ENCODE measurements at places on chromosomes 12 and 14.

DNA sequence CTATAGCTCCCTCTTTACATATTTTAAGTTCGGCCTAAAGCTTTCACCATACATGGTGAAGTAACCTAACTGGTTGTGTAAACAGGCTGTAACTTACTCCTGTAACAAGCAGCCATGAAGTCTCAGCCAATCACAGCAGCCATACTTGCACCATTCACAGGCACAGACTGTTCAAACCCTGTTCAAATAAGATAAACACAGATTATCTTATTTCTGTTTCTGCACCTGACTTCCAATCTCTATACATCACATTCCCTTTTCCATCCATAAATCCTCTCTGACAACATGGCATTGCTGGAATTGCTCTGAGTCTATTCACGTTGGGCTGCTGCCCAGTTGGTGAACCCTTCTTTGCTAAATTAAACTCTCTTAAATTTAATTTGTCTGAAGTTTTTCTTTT is 34.5 kb upstream of the ARID2 start:
- DNase-seq = no peak

DNA sequence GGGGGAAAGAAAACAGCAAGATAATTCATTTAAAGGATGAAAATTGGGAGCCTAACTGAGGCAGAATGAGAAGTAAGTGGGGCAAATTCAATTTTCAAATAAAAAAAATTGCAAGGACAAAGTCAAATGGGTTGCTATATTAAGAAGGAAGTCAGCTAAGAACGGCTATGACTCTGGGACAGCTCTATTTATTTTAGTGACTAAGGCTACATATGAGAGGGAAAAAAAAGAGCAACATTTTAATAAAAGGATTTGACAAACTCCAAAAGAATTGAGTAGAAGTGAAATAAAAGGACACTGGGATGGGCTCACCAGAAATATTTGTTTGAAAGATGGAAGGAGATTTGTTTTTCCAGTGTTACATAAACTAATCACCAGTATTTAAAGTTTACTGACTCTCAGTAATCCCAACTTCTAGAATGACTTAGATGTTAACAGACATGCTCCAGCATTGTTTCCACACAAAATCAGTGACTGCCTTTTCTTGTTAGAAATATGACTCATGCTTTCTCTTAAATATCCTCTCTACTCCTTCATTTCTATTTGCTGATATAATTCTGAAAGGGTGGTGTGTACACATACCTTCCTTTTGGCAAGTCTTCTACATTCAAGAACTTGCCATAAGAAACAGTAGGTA is 198.5 kb downstream of the SLC25A21 start:
- DNase-seq = no peak

GRCh38 chr14:75389679-75390078 is 38.1 kb upstream of the JDP2 start:
- DNase-seq = no peak

GRCh38 chr12:38123566-38124246 is 192.9 kb upstream of the ALG10B start:
- DNase-seq = no peak

DNA sequence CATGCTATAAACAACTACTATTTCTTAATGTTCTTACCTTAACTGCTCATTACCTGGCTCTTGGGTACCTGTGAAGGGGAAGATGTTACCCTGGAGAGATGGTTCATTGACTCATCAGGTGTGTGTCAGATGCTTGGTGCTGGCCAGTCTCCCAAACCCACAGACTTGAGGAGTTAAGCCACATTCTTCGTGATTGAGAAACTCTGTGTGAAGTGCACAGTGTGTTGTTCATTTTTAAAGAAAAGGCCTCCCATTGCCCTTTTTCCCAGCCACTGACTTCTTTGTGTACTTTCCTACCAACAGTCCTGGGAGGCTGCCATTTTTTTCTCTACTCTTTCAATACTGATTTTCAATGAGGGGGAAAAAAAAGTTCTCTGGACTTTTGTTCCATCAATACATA is 3.2 kb downstream of the MGST1 start:
- DNase-seq = peak; percentile 84

- no peak for DNase-seq
These were observed 30.2 kb downstream of the RIMBP2 start for GRCh38 chr12:130685850-130686249.

DNA sequence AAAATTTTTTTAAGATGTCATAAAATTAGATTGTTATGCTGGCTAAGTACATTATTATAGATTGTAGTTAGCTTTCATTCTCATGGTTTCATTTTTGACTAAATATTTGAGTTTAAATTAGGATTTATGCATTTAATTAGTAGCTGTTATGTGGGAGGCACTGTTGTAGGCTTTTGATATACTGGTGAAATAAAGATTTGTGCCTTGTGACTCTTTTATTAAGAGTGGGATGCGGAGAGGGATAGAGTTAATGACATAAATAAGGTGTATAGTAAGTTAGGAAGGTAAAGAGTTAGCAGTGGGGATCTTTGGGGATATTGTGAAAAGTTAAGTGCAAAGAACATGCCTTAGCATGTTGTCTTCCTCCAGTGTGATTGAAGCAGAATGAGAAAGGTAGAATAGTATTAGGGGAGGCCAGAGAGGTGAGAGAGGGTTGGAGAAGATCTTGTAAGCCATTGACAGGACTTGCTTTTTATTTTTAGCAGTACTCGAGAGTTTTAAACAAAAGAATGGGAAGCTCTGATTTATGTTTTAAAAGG is 8.8 kb downstream of the ARHGAP5 start:
- no peak for DNase-seq

DNA sequence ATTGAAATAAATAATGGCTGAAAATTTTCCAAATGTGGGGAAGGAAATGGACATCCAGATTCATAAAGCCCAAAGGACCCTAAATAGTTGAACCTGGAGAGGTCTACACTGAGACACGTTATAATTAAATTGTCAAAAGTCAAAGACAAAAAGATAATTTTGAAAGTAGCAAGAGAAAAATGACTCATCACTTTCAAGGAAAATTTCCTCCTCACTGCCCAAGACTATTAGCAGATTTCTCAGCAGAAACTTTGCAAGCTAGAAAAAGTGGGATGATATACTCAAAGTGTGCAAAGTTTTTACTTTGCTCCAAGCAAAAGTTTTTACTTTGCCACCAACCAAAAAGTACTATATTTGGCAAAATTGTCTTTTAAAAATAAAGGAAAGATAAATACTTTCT is 15.9 kb upstream of the KRT83 start:
- no peak for DNase-seq

DNA sequence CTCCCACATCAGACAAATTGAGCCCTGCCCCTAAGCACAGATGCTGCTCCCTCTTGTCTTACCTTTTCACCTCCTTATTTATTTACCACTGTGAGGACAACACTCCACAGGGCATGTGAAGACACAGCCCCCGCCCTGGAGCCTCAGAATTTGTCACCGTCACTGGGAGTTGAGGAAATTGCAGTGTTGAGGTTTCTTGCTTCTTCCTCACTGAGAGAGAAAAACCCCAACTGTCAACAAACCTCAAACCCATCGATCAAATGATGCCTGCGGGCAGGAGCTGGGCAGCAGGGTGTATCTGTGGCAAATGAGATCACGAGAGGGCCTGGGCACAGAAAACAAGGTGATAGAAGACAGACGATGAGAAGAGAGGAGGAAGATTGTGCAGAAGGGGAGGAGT is 30.5 kb upstream of the PLEKHG3 start:
- no peak for DNase-seq

GRCh38 chr14:84777356-84777755 is 752.6 kb upstream of the FLRT2 start:
- DNase-seq = no peak

GRCh38 chr12:4468994-4469393 is 23.4 kb upstream of the FGF6 start:
- DNase-seq = no peak

GRCh38 chr12:75694534-75695268 is 183.3 kb upstream of the KRR1 start:
- no peak for DNase-seq

DNA sequence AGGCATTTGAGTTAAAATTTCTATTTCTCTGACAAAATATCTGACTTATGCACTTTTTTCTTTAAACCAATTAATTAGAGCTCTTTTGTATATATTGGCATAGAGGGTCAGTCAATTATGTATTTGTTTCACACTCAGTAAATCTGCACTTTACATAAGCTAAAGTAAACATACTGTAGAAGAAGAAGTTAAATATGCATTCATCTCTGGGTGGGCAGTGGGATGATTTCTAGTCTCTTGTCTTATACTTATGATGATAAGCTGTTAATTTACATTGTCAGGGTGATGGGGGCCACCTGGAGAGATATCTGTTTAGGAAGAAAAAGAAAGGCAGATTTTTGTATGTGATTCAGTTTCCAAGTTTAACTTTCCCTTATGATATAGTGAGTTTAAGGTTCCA is 330.8 kb downstream of the IPO8 start:
- no peak for DNase-seq

GRCh38 chr14:60133487-60133886 is 31.7 kb downstream of the DHRS7 start:
- DNase-seq = no peak

GRCh38 chr12:113912760-113913329 is 53.3 kb downstream of the RBM19 start:
- DNase-seq = peak; percentile 93

DNA sequence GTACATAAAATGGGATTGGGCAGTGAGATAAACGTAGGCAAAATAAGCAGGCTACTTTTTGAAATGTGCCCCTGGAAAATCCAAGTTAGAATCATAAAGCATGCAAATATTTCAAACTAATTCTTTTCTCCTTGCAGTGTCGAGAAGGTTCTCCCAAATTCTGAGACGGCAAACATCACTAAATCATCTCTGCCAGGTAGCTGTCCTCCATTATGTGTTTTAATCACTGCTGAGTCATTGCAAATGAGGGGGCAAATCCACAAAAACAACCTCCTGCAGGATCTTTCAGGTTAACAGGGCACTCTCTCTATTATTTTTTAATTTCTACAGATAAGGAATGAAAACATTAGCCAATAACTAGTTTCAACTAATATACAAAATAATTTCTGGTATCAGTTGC is 63.2 kb upstream of the RIC8B start:
- no peak for DNase-seq

DNA sequence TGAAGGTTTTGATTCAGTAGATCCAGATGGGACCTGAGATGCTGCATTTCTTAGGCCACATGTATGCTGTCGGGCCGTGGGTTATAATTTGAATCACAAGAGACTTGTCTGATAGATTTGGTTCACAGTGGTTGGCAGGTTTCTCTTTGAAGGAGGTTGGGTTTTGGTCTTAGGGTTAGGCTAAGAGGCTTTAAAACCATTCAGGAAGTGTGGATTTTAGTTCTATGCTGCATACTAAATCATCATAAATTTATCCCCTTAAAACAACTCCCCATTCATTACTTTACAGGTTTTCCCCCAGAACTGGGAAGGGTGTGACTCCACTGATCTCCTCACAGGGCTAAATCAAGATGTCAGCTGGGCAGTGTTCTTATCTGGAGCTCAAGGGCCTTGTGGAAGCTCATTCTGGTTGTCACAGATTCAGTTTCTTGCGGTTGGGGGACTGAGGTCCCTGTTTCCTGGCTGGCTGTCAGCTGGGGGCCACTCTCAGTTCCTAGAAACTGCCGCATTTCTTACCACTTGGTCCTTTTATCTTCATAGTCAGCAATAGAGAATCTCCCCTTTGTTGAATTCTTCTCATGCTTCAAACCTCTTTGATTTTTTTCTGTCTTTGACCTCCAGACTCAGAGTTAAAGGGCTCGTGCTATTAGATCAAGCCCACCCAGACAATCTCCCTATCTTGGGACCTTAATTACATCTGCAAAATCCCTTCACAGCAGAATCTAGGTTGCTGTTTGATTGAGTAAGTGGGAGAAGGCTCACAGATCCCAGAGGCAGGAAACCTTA is 20.6 kb upstream of the PCNX1 start:
- DNase-seq = no peak

- DNase-seq = no peak
These were observed 6.4 kb downstream of the BCL11B start for GRCh38 chr14:99265571-99265970.

GRCh38 chr12:98405805-98406366 is 109.5 kb upstream of the TMPO start:
- DNase-seq = peak; percentile 42

DNA sequence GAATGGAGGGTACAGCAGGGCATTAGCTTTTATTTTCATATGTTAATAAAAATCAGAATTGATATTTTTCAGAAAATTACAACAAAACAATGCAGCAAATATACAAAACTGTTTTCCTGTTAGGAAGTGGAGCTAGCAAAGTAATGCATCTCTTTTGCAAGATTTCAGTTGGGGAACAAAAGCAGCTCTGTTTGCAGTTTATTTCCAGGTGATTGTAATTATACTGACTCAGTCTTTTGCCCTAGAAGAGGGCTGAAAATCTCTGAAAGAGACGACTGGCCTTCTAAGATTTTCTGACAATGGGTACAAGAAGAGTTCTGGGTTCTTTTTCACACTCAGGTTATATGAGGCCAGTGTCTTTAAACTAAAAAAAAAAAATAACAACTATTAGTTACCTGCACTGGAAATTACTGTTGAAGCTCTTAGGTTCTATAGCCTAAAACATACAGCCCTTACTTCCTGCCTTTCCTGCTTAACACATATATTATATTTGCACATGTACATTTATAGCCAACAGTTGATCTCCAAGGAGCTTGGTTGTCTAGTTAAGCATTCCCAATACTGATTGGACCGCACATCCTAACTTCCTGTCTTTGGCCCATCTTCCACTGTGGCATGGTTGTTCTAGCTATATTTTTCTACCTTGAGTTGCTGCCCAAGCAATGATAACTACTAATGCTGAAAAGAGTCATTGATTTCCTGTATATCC is 199.1 kb upstream of the KRR1 start:
- DNase-seq = no peak

GRCh38 chr12:95607642-95608041 is 56.4 kb upstream of the USP44 start:
- no peak for DNase-seq

DNA sequence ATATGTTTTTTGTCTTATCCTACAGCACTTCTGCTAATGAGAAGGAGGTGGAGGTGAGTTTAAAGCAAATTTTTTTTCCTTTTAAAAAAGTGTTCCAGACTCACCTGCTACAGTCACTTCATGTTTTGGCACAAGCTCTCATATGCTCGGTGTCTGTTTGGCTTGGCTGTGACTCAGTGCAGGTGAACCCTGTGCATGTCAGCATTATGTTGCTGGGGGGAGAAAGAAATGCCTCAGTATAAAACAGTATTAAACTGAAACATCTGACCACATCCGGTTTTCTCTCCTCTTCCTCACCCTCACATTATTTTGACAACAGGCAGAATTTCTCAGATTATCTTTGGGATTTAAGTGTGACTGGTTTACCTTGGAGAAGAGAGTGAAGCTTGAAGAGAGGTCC is 105.2 kb downstream of the DNAI7 start:
- no peak for DNase-seq

GRCh38 chr14:99647411-99647810 is 2.5 kb downstream of the HHIPL1 start:
- no peak for DNase-seq

DNA sequence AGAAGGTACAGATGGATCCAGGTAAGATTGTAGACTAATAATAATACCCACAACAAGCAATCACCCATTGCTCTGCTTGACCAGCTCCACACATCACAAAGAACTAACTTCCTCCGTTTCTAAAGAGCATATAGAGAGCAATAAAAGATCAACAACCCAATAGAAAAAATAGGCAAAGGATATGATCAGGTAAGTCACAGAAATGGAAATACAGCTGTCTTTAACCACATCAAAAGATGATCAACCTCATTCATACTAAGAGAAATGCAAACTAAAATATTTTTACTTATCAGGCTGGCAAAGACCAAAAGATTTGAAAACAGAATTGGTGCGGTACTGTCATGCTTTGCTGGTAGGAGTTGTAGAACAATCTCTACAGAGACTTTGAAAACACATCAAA is 8.9 kb downstream of the C2CD5 start:
- DNase-seq = no peak

GRCh38 chr14:53626761-53627160 is 329.9 kb downstream of the BMP4 start:
- DNase-seq = no peak
